ENCODE measurements at places on chromosomes 1 and 21.

GRCh38 chr1:203367057-203367456 is 16.1 kb upstream of the FMOD start:
- DNase-seq = peak; percentile 72

DNA sequence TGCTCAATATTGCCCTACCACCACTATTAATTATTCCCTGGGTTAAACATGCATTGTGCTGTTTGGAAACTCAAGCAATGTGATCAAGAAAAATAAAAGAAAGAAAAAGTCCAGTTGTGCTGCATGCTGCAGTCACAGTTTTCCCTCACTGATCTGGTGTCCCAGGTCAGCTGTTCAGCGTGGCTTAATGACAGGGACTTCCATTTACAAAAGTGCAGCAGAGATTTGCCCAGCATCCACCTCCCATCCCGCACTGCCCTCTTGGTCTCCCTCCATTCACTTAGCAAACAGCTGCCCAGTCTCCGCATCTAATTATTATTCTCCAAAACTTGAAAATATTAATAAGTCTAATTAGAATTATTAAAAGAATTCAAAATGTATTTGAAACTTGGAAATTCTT is 2.0 kb upstream of the OR2T4 start:
- DNase-seq = no peak

- no peak for DNase-seq
Measured at GRCh38 chr1:21082073-21082472, 94.6 kb downstream of the EIF4G3 start.

GRCh38 chr1:53414632-53415031 is 44.6 kb upstream of the DMRTB1 start:
- no peak for DNase-seq

DNA sequence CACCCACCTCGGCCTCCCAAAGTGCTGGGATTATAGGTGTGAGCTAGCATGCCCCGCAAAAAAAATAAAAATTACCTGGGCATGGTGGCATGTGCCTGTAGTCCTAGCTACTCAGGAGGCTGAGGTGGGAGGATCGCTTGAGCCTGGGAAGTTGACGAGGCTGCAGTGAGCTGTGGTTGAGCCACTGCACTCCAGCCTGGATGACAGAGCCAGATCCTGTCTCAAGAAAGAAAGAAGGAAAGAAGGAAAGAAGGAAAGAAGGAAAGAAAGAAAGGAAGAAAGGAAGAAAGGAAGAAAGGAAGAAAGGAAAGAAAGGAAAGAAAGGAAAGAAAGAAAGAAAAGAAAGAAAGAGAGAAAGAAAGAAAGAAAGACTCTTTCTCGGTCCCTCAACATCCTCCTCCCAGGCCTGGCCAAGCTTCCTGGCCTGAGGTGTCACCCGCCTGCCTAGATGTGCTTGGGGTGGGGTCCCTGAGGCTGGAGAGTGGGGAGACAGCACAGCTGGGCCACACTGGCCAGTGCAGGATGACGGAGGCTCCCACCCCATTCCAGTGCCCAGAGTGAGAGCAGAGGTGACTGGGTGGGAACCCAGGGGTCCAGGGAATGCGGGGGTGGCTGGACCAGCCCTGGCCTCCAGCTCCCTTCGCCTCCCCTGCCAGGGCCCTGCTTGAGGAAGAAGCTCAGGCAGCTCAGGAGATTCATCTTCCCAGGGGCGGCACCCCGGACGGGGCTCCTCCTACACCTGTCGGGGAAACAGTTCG is 10.2 kb upstream of the GNB1 start:
- no peak for DNase-seq

- peak; percentile 21 for DNase-seq
Measured at GRCh38 chr1:8166406-8166805, 140.3 kb upstream of the ERRFI1 start.

DNA sequence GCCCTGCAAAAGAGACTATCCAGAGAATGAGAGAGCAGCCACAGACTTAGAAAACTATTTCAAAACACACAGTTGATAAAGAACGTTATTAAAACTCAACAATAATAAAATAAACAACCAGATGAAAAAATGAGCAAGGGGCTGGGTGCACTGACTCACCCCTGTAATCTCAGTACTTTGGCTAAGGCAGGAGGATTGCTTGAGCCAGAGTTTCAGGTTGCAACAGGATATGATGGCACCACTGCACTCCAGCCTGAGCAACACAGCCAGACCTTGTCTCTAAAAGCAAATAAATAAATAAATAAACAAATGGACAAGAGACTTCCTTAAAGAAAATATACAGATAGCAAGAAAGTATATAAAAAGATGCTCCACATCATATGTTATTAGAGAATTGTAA is 144.6 kb downstream of the LRRIQ3 start:
- DNase-seq = no peak

DNA sequence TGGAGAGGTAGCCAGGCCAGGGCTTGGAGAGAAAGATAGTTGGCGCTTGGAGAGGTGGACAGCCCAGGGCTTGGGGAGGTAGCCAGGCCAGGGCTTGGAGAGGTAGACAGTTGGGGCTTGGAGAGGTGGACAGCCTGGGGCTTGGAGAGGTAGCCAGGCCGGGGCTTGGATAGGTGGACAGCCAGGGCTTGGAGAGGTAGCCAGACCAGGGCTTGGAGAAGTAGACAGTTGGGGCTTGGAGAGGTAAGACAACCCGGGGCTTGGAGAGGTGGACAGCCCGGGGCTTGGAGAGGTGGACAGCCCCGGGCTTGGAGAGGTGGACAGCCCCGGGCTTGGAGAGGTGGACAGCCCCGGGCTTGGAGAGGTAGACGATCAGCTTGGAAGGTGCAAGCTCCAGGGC is 7.7 kb downstream of the LSS start:
- no peak for DNase-seq

DNA sequence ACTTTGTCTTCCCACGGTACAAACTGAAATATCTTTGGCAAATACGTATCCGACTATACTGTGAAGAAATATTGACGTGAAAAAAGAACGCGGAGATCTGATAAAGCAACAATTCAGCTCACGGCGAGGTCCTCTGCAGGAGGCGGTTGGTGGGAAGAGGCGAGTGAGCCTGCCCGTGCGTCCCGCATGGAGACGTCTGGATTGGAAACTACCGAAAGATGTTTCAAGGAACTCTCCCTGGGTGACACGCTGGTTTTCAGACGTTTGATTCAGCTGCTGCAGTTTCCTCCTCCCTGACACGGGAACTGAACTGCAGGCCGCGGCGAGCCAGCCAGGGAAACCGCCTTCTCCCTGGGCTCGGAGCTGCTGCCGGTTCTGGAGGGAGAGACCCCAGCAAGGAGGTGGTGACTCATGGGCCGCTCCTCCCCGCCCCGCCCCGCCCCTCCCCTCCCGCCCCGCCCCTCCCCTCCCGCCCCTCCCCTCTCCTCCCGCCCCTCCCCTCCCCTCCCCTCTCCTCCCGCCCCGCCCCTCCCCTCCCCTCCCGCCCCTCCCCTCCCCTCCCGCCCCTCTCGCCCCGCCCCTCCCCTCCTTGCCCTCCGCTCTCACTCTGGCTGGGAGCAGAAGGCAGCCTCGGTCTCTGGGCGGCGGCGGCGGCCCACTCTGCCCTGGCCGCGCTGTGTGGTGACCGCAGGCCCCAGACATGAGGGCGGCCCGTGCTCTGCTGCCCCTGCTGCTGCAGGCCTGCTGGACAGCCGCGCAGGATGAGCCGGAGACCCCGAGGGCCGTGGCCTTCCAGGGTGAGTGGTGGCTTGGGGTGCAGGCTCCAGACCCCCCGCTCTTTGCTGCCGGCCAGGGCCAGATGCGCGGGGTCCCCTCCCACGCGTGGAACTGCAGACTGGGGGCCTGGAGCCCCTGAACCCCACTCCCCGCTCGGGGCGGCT is at the start of gene COL6A1:
TSS of gene COL6A1 (plus strand) at position 620 of the 941 bp plus-strand sequence. CDS start at position 701, 81 bp downstream.
- DNase-seq = no peak

DNA sequence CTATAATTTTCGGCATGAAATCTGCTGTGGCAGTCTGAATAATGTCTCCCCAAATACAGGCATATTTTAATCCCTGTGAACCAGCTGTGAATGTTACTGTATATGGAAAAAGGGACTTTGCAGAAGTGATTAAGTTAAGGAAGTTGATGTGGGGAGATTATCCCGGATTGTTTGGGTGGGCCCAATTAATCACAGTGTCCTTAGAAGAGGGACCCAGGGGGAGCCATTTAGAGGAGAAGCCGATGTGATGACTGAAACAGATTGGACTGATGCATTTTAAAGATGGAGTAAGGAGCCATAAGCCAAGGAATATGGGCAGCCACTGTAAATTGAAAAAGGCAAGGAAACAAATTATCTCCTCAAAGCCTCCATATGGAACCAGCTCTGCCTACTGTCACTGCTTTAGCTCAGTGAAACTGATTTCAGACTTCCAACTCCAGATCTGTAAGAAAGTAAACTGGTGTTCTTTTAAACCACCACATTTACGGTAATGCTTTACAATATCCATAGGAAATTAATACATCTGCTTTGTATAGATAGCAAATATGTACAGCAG is 61.1 kb upstream of the GPR88 start:
- DNase-seq = no peak

GRCh38 chr1:29986986-29987385 is 736.4 kb downstream of the MATN1 start:
- DNase-seq = no peak

DNA sequence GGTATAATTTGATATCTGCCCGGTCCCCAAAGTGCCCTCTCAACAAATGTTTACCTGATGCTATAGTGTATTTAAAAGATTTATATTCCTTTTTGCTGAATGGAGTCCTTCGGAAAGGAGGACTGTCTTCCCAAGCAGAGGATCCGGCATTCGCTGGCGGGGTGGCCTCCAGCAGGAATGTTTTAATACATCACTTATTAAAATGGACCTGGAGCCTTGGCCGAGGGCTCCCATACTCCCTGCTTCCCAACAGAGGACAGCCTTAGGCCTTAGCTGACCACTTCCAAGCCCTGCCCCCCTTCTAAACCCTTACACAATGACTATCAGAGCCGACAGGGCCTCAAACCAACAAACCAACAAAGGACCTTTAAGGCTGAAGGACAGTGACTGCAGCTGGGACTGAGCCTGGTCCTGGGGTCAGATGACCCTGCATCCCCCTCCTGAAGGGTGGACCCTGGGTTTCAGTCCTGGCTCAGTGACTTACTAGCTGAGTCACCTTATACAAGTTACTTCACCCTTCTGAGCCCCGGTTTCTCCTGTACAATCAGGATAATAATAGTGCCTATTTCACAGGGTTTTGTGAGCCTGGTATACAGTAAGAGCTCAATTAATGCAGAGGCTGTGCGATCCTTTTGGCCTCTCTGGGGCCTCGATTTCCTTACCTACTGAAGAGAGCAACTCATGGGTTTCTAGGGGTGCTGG is 5.6 kb downstream of the CAMK2N1 start:
- no peak for DNase-seq

- no peak for DNase-seq
Measured at GRCh38 chr21:17472182-17472581, 40.7 kb upstream of the CXADR start.

DNA sequence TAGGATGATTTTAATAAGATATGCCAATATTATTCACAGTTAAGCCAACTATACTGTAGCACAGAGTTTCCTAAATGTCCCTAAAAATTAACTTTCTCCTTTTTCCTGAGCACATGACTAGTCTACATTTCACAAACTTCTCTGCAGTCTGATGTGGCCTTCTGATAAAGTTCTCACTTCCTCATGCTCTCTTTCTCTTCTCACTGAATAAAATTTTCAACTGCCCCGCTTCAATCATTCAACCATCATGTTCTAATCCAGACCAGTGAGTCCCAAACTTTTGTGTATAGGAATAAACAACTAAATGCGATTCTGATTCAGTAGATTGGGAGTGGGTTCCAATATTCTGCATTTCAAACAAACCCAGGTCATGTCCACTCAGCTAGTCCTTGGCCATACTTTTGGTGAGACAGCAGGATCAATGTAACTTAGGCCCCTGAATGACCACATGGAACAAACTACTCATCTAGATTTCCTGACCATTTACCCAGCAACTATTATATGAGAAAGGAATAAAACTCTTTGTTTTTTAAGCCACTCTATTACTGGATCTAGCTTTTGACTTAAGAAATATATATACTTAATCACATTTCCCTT is 20.1 kb downstream of the TUT4 start:
- no peak for DNase-seq

Data from NCI-H2029 (cell line).